Stimulated activated CD4-positive, alpha-beta T cell treated with anti-CD3 and anti-CD28 coated beads, Interleukin-12 subunit alpha, Interleukin-12 subunit beta, amount 100 ng/mL, for 4 hours (primary cell): ENCODE measurements at places on chromosomes 6 and 20.

- DNase-seq: no peak
Observed at GRCh38 chr6:4388675-4389074, 253.3 kb upstream of the ECI2 start.

DNA sequence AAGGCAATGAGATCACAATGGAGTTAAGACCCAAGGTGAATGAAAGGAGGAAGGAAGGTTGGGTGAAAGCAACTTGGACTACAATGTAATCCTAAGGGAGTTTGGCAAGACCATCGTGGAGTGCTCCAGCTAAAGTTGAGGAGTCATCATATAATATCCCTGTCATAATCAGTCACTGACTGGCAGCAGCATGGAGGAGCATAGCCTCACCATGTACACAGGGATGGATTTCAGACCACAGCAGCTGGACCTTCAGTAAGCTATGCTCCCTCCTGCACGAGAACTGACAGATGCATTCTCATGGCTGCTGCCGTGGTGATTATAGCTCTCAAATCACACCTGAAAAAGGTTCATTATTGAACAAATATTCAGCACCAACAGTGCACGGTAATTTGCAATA lies 43.0 kb downstream of the GOPC start:
- no peak for DNase-seq

GRCh38 chr6:153485072-153485471 lies 354.0 kb upstream of the RGS17 start:
- no peak for DNase-seq

DNA sequence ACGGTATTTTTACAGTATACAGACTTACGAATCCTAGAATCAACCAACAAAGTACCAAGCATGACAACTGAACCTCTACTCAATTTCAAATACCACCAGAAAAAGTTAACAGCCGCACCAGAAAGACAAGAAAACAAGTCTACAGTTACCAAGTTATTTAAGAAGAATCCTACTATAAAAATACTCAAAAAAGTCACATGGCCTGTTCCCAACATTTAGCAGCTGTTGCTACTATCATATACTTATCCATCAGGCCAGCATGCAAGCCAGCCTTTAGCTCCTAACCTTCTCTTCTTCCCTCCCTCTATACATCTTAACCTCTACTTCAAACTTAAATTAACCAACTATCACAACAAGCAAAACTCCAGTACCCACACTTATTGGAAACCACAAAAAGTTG lies 1.9 kb downstream of the SYNCRIP start:
- no peak for DNase-seq

DNA sequence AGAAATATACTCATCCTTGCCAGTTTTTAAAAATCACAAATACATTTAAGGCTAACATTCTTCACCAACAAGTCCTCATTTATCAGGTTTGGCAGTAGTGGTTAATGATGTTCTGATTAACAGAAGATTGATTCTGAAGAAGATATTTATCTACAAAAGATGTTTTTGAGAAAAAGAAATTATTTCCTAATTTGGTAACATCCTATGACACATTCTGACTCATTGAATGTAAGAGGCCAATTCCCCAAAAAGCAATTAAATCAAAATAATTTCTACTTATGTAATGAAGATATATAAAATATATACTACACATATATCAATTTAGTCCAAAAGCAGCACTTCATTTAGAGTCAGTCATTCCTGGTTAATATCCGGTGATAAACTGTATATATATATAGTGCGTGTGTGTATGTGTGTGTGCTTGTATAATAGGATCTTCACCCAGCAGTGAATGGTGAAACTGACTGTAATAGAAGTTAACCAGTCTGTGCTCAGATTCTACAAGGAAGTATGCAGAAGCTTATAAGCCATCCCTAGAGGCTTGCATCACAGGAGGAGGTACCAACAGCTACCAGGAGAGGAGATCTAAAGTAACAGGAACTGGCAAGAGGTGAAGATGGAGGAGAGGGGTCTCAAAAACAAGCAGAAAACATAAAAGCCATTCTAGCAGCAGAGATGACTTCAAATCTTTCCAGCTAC lies 82.9 kb upstream of the MARCKS start:
- DNase-seq: no peak

DNA sequence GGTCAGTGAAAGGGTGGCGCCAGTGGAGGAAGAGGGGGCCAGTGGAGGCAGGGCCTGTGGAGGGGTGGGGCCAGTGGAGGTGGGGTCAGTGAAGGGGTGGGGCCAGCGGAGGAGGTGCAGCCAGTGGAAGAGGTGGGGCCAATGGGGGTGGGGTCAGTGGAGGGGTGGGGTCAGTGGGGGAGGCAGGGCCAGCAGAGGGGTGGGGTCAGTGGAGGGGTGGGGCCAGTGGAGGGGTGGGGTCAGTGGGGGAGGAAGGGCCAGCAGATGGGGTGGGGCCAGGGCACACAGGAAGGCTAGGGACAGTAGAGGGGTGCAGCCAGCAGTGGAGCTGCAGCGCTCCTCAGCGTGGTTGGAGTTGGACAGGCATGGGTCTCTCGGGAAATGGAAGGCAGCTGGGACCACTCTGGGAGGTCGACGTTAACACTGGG lies 18.7 kb downstream of the ADRM1 start:
- no peak for DNase-seq

- no peak for DNase-seq
Observed at GRCh38 chr20:31861135-31861384, 9.3 kb downstream of the DUSP15 start.

DNA sequence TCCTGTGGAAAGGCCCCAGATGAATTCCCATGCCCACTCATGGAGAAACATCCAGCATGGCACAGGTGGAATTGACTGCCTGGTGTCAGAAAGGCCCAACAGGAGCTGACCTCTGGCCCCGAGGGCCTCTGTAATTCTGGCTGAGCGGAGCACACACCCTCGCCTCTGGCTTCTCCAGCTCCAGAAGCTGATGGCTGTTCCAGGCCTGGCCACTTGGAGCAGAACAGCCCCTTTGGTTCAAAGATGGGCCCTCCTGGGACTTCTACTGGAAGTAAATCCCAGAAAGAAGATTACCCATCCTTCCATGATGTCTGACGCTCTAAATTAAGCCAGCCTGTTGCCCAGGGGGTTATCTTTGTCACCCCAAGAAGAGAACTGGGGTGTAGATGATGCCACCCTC lies 275.1 kb upstream of the CDH4 start:
- no peak for DNase-seq

- no peak for DNase-seq
Observed at GRCh38 chr20:52724541-52724940, 247.6 kb upstream of the TSHZ2 start.

DNA sequence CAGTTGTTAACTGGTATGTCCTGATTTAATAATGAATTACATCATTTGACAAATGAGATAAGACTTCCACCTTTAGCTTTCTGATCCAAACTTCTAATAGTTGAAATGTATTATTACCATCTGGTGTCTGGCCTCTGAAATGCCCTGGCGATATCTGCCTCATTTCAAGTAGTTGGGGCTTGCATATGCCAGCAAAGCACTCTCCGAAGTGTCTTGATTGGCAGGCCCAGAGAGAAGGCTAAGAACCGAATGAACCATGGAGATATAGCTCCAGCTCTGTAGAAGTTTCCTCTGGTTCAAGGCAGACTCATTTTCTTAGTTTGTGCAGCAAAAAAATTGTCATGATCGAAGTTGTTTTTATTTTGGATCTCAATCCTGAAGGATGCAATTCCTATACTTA lies 13.4 kb upstream of the HIVEP2 start:
- DNase-seq: no peak

DNA sequence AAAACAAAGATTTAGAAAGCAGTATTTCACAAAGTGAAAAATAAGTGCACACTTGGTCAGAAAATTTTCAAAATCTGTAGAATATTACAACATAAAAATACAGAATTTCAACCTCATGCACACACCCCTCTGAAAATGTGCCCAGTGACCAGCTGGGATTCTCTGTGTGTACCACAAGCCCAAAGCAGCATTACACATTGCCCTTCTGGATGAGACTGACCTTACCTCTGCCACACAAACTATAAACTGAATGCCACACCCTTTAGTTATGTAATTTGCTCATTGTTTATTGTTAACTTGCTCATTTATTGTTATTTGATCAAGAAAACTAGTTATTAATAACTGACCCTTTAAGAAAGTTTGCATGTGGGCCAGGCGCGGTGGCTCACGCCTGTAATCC lies 303.0 kb downstream of the FOXC1 start:
- no peak for DNase-seq

- DNase-seq: no peak
Observed at GRCh38 chr6:54194067-54194466, 82.8 kb downstream of the MLIP start.

DNA sequence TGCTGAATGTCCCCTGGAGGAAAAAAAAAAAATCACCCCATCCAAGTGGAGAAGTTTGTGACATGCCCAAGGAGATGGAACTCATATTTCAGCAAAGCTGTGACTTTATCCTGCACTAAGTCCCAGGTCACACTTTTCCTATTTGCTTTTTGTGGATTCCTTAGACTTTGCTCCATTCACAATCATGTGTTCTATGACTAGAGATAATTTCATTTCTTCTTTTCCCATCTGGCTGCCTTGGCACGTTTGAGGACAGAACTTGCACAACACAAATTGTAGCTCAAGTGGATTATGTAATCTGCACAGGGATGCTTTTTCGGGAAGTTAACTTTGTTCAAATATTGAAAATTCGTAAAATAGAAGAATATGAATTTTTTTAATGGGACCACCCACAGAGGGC lies 100.7 kb upstream of the PTPN1 start:
- no peak for DNase-seq

DNA sequence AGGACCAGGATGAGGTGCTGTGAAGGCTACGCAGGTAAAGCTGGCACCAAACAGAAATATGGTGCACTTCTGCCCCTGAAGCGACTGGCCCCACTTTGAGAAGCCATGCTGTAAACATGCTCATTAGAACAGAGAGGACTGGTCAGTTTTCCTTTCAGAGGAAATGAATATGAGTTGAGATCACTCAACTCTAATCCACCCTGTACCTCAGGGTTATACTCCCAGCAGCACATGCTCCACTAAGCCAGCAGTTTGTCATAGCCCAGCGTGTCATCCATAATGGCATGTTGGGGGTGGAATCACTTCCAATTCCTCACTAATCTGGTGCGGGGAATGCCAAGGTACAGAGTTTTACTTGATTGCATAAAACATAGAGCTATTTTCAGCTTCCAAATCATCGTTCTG lies 98.1 kb downstream of the HIVEP2 start:
- DNase-seq: no peak

GRCh38 chr6:136609873-136610706 lies 59.9 kb upstream of the MAP7 start:
- DNase-seq: no peak

GRCh38 chr6:1995636-1996035 lies 249.8 kb downstream of the GMDS start:
- no peak for DNase-seq
